ENCODE measurements at places on chromosomes 5 and 9.

DNA sequence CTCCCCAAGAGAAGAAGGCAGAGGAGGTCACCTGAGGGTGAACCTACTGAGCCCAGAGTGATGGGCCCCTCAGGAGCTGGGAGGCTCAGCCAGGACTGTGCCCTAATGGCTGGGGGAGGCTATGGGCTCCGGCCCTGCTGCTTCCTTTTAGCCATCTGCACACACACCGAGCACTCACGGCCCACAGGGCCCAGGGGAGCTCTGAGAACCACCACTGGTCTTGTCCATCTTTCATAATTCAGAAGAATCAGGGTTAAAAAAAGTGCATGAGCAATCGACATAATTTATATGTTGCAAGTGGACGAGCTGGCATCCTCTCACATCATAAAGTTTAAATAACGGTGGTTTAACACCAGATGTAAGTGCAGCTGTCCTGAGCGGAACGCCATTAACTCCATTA is 162.1 kb downstream of the FSTL4 start:
- DNase-seq: no peak

DNA sequence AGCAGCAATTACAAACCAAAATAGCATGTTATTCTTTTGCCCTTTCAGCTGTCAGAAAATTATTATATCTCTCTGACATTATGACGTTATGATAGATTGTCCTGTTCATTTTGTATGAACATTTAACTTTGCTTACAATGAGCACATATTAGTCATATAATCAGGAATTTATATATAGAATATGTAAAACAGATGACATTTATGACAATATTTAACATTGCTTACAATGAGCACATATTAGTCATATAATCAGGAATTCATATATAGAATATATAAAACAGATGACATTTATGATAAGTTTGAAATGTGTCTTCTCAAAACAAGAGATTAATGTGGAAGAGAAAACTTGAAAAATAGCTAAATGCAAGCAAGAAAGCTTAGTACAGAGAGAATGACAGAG is 1180.2 kb downstream of the CDH12 start:
- DNase-seq: no peak

GRCh38 chr5:82640916-82641315 is 362.8 kb upstream of the RPS23 start:
- no peak for DNase-seq

DNA sequence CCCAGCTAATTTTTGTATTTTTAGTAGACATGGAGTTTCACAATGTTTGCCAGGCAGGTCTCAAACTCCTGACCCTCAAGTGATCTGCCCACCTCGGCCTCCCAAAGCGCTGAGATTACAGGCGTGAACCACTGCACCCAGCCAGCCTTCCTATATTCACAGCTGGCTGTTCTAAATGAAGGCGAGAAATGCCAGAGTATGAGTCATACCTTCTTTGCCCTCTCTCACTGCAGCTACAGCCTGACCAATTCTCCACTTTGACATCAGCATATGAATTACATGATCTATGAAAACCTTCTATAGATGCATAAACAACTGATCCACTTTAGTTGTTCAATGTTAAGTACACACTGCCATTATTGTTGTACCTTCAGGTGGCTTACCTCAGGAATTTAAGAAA is 14.5 kb downstream of the APTX start:
- no peak for DNase-seq

DNA sequence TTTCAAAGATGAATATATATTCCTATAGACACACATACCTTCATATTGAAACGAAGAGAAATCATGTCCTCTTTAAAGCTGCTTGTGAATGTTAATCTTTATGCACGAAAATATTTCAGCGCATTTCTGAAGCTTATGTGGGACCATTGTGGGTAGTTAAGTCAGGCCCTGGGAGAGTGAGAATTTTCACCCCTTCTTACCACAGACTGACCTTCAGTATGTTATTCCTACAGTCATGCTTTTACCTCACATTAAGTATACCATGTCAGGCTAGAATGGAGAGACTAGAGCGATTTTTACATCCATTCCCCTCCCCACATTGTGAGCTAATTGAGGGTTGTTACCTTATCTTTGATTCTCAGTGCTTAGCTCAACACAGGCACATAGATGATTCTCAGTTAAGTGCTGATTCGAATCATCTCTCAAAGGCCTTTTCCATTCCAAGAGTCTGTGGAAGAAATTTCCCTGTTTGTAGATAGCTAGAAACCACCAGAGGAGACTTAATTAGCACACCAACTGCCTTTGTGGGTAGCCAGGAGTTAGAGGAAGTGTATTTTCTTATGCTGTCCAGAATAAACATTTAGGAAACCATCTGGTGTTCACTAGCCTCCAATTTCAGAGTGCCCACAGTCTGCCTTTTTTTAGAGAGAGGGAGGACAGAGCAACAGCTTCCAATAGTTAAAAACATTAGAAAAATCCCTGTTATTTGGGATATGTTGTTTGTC is 110.5 kb downstream of the MEGF10 start:
- DNase-seq: no peak

All from naive thymus-derived CD8-positive, alpha-beta T cell (primary cell).